ENCODE measurements at places on chromosomes 13 and 19.

GRCh38 chr19:50500060-50500752 lies 10.8 kb downstream of the JOSD2 start:
- DNase-seq, result no peak

DNA sequence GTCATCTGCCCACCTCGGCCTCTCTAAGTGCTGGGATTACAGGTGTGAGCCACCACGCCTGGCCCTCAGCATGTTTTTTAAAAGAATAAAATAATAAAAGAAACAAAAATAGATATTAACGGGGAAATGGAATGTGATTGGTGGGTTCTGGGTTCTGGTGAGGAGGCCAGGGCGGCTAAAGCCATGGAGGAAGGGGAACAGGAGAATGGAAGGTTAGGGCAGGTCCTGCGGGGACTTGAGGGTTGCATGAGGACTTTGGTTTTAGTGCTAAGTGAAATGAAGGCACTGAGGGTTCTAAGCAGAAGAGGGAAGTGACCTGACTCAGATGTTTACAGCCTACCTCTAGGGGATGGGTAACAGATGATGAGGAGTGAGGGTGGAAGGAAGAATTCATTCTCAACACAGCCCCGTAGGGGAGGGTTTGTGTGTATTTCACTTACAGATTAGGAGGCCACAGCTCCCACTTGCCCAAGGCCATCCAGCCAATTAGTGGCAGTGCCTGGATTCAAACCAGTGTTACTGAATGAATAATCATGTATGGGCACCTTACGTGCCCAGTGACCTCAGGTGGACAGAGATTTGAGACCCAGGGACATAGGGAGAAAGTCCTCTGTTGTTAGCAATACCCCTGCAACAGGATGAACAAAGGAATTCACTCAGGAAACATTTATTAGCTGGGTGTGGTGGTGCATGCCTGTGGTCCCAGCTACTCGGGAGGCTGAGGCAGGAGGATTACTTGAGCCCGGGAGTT lies 6.7 kb upstream of the MRPL4 start:
- DNase-seq, result no peak

GRCh38 chr19:39136225-39136940 lies 10.8 kb downstream of the PAK4 start:
- DNase-seq, result no peak

DNA sequence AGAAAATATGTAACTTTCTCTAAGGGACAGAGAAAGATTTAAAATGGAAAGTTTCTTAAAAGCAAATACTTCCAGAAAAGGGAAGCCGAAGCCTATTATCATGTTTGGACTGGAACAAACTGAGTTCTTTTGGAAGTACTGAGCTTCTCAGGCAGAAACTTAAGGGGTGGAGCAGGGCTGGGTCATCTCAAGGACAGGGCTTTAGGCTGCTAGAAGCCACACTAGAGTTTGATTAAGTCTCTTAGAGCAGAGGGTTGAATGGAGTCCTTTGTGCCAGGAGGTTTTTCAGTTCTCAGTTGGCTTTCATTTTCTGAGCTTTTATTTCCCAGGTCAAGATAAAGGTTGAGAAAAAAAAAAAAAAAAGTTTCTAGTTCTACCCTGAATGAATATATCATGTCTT lies 432.7 kb downstream of the SLITRK5 start:
- DNase-seq, result no peak

DNA sequence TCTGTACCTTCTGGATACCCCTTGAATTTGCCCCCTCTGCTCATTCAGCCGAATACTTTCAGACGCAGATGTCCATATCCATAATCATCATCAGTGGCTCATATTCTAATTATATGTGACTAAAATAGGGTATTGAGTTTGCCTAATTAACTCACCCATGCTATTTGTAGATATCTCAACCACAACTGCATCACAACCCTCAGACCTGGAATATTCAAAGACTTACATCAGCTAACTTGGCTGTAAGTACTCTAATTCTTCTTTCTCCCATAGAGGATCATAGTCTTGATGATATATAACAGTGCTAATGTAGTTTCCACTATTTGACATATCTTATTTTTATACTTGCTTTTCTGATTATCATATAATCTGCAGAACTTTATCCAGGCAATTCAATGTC lies 35.8 kb downstream of the RXFP2 start:
- no peak for DNase-seq

- no peak for DNase-seq
These were observed 15.2 kb downstream of the SUGP1 start for GRCh38 chr19:19305066-19305465.

- DNase-seq, result no peak
These were observed 8.7 kb downstream of the PROSER3 start for GRCh38 chr19:35766571-35767104.

Measured in CD8-positive, alpha-beta T cell (primary cell).